ENCODE measurements at places on chromosomes 4 and X.

DNA sequence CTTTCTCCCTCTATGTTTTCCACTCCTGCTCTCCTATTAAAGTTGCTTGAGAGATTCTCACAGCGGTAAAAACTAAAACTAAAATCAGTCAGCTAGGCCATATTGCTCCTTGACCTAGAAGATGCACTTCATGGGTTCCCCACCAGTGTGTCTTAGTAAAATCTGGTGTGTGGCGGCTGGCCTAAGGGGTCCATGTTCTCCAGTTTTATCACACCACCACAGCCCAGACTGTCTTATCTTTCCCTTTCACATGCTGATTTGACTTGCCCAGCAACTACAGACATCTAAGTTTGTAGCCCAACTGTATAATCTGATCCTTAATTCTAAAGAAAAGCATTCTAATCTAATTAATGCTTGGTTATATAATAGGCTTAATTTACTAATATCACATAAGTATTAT lies 68.0 kb downstream of the ATP8A1 start:
- no peak for DNase-seq

GRCh38 chrX:100874325-100874724 lies at the start of gene NOX1:
Gene NOX1, minus strand, starts transcription at chrX:100874359. Its CDS starts 220 bp downstream, at chrX:100874139.
- no peak for DNase-seq

DNA sequence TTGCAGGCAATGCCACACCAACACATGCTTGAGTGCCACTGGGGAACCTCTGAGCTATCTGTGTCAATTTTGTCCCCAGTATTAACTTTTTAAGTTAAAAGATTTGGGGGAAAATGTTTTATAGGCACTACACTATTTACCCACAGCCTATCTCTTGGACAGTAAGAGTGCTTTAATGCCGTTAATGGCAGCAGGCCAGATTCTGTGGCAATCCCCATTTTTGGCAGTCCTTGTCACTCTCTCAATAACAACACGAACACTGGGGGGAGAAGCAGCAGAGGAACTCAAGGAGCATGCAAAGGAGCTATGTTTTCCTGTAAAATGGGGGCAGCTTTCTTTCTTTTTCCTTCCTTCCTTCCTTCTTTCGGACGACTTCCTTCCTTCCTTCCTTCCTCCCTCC lies 168.6 kb downstream of the NSUN7 start:
- DNase-seq: no peak

DNA sequence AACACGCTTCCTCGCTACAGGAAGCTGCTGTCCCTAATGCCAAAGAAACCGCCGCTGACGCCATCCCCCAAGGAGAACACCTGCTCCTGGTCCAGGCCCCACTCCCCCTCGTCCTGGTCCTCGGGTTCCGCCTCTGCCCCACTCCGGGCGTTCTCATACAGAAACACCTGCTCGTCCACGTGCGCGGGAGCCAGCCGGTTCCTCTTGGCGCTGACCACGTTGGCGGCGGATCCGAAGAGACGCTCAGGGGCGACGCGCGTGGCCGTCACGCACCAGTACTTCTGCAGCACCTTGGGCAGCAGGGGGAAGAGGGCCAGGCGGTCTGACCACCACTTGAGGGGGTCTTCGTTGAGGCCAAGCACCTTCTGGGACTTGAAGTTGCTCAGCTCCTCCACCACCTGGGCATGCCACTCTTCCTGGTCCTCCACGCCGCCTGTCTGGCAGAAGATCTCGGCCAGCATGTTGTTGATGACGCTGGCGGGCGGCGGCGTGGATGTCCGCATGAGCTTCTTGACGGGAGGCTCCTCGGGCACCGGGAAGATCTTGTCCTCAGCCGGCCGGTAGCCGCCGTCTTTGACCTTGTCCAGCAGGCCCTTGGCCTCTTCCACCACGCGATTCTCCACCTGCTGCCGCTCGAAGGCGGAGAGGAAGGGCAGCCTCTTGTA lies 12.0 kb downstream of the DHRSX start:
- no peak for DNase-seq

- no peak for DNase-seq
Observed at GRCh38 chr4:139441029-139441428, 12.9 kb upstream of the RAB33B start.

GRCh38 chrX:112979879-112980278 lies 139.2 kb upstream of the AMOT start:
- DNase-seq: no peak

DNA sequence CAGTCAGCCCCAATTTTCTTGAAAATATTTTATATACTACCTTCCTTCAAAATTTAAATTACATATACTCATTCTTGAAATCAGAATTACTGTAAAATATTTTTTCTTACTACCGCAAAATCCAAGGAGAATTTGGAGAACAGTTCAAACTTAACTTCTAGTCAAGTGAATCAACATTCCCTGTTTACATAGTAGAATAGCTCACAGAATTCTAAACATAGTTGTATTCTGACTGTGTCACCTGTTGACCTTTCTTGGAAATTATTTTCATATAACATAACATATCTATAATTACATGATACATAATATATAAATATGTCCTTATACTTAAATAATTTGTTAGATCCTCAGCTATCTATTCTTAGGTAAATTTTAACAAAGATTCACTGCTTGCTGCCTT lies 31.0 kb upstream of the FGF5 start:
- DNase-seq: no peak
